Central memory CD4-positive, alpha-beta T cell (primary cell): ENCODE measurements at places on chromosomes 6 and 20.

- no peak for DNase-seq
These were observed 30.0 kb downstream of the CDKAL1 start for GRCh38 chr6:20564269-20564668.

DNA sequence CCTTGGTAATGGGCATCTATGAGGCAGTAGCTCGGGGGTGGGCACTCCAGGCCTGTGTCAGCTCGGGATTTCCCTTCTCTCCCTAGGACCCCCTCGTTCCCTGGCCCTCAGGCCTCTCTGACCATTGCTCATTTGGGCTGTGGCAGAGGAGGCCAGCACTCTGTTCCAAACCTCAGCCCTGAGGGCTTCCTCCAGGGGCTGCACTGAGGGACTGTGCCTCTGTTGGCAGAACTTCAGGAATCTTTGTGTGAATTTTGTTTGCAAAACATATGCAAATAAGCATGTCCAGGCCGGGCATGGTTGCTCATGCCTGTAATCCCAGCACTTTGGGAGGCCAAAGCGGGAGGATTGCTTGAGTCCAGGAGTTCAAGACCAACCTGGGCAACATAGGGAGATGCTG lies 11.0 kb downstream of the PACSIN1 start:
- DNase-seq, result no peak

DNA sequence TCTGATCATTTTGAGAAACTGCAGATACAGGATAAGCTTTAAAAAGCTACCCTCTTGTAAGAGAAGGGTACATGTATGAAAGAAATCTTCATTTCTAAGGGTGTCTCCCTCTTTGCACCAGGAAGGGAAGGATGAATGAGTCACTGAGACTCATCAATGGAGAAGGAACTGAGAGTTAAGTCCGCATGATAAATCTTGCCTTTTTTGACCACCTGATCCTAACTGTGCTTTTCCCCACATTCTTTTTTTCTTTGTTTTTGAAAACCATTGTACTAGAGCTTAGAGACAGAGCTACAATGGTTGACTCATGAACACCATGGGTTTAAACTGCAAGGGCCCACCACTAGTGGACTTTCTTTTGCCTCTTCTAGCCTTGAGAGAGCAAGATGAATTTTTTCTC lies 353.0 kb upstream of the RGS17 start:
- no peak for DNase-seq

DNA sequence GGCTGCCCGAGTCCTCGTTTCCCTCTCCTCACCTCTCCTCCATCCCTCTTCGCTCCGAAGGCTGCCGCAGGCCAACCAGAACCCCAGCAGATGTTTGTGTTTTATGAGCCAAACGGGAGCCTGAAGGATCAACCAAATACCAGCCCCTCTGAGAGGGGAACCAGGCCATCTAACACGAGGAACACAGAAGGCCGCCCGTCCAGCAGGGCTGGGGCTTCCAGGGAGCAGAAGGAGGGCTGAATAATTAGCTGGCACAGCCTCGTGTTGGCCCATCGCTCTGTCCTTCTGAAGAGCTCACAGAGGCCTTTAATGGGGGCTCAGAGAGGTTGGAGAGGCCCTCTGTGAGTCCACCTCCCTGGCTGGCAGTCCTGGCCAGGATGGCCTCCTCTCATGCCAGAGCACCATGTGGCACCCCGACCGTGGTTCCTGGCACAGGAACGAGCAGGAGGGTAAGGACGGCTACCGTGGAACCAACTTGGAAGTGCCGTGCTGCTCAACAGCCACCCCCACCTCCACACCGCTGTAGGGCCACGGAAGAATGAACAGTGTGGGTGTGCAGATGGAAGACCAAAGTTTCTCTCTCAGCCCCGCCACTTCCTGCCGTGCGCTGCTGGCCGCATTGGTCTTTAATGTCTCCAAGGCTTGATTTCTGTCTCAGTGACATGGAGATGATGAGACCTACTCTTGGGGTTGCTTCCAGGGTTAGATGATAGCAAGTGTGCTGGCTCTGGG lies 155.2 kb downstream of the SCML4 start:
- peak; percentile 5 for DNase-seq

DNA sequence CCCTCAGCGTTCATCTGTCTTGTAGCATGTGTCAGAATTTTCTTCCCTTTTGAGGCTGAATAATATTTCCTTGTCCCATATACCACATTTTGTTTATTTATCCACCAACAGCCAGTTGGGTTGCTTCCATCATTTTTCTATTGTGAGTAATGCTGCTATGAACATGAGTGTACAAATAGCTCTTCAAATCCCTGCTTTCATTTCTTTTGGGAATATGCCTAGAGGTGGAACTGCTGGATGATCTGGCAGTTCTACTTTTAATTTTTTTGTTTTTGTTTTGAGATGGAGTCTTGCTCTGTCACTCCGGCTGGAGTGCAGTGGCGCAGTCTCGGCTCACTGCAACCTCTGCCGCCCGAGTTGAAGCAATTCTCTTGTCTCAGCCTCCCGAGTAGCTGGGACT lies 64.7 kb downstream of the SASH1 start:
- DNase-seq, result no peak
